ENCODE measurements at places on chromosomes 3 and 15.
A peak's percentile ranks its signal among the peaks of the same experiment; 100 is the strongest.

DNA sequence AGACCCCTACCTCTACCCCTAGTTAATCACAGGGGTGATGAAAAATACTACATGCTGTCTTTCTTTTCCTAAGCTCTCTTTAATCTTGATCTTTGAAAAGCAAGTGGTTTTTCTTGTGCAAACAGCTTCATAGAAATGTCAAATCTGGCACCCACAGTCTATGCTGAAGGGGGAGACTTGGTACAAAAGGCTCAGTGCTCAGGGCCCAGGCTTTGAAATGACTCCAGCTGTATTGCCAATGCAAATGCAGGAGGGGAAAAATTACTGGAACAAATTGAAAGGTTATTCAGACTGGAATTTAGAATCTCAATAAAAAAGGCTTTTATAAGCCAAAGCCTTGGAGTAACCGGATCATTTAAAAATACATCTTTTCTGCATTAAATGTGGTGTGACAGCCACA, 223.9 kb downstream of the LRTM1 start:
- DNase-seq: no peak

GRCh38 chr3:185693985-185694653, 108.0 kb downstream of the SENP2 start:
- DNase-seq: no peak

GRCh38 chr3:106981392-106981791, 395.8 kb upstream of the CCDC54 start:
- no peak for DNase-seq

DNA sequence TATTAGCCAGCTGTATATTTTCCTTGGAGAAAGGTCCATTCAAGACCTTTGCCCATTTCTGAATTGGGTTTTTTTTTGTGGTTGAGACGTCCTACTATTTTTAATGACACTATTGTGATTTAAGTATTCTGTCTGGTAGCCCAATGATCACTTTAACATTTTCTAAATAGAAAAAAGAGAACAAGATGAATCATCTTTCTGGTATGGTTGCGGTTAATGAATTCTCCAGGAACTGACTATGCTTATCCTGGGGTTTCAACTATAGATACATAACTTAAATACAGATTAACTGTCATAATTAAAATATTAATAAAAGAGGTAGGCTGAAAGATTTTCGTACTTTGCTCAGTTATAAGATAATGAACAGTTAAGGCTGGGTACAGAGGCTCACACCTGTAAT, 51.9 kb downstream of the PBRM1 start:
- no peak for DNase-seq

DNA sequence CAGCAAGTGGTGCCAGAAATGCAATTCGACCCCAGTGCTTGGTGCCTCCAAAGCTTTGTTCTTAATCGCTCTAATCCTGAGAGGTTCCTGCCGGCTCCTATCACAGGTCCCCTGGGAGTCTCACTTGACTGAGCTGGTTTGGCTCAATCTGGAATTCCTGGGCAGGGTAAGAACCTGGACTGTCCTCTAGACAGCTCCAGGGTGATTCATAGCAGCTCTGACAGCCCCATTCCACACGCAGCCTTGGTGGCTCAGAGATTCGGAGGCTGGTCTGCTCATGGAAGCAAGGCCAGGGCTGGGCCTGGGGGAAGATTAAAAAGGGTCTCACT, 37.9 kb downstream of the MYO5C start:
- DNase-seq: peak; percentile 0

- no peak for DNase-seq
These were observed 126.1 kb downstream of the TUSC7 start for GRCh38 chr3:116835658-116836057.

DNA sequence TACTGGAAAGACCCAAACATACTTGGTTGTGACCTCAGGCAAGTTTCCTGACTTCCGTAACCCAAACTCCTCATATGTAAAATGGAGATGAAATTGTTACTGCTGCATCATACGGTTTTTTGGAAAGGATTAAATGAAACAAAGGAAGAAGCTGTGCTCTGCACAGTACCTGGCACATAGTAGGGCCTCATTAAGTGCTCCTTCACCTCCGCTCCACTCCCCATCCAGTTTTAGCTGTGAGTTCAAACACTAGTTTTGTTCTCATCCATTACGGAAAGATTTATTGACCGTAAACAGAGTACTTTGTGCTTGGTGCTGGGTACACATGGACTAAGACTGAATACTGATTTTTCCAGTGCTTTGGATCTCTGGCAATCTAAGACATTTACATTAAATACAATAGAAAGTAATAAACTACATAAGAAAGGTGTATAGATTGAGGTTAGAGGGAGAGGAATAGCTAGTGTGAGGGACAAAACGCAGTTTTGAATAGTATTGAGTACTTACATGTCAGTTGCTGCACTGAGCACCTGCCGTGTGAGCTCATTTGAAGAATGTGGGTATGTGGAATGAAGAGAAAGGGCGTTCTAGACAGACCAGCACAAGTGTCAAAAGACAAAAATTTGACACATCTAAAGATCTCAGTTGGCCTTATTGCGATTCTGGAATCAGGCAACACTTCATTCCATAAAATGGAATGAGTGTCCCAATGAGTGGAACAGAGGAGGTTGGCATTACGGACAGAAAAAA, 594 bp upstream of the ICE2 start:
- DNase-seq: no peak

DNA sequence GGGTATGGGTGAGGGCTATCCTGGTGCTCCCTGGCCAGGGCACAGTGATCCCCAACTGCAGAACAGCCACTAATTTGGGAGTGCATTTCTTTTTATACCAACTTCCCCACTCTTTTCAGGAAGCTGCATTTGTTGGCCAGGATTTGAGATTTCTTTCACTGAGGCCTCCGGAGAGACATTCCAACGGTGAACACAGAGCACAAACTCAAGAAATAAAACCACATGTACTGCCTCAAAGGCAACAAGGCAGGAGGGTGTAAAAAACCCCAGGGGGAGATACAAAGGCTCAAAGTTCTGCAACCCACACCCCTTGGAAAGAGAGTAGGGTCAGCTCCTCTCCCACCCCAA, 65.3 kb downstream of the CPN2 start:
- DNase-seq: no peak

DNA sequence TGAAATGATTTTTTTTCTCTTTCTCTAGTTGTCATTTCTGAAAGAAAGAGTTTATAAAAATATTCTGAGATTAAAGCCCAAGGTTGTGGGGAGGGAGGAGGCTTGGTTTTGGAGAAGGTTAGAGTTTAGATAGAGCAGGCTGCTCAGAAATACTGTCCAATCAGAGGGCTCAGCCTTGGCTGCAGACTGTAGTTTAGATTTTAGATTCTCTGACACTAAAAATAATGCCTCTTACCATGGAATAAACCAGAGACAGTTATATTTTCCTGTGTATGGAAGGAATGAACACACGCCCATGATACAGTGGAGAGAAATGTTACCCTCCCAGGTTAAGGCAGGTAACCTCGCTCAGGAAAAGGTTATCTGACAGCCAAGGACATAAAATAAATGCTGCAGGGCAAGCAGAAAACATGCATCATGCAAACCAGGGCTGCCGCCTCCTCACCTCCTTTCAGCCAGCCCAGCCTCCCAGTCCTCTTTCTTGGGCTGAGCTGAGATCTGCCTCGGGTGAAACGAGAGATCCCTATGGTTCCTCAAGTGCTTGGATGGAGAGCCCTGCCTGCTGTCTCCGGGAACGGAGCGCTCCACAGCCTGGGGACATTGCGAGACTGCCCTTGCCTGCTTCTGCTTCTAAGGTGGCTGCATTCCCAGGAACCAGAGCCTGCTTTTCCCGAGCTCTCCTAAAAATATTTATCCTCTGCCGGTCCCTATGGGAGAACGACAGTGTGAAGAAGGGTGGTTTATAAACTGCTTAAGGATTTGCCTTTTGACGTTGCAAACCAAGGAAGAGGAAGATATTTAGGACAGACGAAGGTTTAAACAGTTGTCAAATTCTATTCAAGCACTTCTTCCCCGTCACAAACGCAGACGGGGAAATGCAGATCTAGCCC, 848 bp downstream of the NCEH1 start:
- no peak for DNase-seq

DNA sequence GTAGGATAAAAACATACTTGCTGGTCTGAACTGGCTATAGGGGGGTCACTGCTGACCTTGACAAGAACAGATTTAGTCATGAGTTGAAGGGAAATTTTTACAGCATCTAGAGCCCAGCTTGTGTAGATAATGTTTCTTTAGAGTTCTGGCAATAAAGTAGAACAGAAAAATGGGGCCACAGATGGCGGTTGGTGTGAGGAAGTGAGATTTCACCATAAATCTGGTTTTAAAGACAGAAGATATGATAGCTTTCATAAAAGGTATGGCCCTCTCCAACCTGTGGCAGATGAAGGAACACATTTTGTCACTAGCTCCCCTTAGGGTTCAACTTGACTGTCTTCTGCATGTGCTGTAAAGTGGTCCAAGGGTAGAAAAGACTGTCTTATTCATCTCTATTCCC, 24.3 kb upstream of the IMPDH2 start:
- no peak for DNase-seq

GRCh38 chr3:123739754-123740153, 144.4 kb downstream of the MYLK start:
- DNase-seq: no peak

DNA sequence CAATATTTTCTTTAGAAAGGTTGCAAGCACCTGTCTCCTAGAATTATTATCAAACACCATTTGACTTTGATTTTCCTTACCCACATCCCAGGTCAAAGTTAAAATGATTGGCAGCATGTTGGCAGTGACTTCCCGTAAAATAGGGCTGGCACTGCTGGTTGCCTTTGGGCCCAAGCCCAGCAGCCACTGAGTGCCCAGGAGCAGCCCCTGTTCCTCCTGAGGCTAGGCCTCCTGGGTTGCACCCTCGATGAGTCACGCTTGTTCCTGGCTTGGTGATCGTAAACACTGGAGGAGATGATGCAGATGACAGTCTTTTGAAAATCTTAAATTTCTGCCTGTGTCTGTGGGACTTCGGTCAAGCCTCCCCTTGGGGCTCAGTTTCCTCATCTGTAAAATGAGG, 290.0 kb downstream of the TLE3 start:
- no peak for DNase-seq

- no peak for DNase-seq
These were observed at the start of gene PLSCR5 for GRCh38 chr3:146605106-146605505. Gene PLSCR5, minus strand, starts transcription at chr3:146605346. Its CDS starts 134 bp downstream, at chr3:146605212.

DNA sequence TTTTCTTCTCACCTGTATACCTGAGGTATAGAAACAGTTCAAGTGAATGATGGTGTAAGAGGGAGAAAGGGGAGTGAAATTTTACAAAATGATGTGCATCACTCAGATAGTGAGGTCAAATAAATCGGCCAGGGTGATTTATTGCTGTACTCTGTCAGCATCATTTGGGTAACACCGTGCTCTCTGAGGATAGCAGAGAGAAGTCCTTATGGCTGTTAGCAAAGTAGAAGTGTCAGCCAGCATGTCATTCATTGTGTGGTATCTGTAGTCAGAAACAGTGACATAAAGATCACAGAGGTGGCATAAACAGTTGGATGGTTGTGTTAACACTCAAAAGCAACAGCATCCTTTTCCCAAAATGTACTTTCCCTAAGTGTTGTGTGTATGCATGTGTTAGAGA, 53.4 kb downstream of the PSMD6 start:
- no peak for DNase-seq

GRCh38 chr3:28322464-28322863, 26.1 kb upstream of the ZCWPW2 start:
- no peak for DNase-seq

DNA sequence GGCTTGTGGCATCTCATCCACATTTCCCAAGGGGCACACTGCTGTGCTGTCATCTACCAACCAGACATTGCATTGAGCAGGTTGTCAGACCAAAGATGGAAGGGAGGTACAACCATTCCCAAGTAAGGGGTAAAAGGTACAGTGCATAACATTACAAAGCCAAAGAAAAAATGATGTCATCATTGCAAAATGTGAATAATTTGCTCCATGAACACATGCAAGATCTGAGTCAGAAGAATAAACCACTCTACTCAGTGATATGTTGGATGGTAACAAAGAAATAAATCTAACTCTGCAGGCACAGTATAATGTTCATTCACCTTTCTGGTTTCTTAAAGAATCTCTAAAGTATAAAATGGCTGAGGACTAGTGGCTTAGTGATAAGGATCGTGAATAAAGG, 202.7 kb downstream of the MAGI1 start:
- no peak for DNase-seq

DNA sequence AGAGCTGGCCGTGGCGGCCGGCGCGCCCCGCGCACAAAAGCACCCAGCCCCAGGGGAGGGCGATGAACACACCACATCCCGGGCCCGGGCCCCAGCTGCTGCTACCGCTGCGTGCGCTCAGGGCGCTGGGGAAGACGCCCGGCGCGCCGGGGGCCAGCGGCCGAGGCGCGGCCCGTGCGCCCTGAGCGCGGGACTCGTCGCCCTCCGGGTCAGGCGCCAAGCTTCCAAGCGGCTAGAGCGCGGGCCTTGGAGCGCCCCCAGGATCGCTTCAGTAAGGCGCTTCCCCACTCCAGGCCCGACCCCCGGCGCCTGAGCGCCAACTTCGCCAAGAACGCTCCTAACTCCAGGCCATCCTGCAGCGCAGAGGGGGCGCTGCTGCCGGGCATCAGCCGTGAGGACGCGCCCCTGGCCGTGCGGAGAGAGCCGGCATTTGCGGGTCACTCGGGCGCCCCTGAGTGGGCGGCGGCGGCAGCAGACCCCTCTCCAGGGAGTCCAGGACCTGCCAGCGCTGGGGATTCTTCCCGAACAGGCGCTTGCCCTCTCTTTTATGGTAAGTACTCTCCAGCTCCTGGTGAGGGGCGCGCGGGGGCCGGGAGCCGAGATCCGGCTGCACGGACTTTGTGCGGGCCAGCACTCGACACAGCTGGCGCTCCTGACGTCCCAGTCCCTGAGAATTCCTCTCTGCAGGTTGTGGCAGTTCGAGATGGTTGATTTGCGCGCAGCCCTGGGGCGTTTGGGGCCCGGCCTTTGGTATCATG, 475 bp downstream of the SPSB4 start:
- DNase-seq: no peak

GRCh38 chr3:43497905-43498365, 123.9 kb downstream of the ANO10 start:
- DNase-seq: no peak

DNA sequence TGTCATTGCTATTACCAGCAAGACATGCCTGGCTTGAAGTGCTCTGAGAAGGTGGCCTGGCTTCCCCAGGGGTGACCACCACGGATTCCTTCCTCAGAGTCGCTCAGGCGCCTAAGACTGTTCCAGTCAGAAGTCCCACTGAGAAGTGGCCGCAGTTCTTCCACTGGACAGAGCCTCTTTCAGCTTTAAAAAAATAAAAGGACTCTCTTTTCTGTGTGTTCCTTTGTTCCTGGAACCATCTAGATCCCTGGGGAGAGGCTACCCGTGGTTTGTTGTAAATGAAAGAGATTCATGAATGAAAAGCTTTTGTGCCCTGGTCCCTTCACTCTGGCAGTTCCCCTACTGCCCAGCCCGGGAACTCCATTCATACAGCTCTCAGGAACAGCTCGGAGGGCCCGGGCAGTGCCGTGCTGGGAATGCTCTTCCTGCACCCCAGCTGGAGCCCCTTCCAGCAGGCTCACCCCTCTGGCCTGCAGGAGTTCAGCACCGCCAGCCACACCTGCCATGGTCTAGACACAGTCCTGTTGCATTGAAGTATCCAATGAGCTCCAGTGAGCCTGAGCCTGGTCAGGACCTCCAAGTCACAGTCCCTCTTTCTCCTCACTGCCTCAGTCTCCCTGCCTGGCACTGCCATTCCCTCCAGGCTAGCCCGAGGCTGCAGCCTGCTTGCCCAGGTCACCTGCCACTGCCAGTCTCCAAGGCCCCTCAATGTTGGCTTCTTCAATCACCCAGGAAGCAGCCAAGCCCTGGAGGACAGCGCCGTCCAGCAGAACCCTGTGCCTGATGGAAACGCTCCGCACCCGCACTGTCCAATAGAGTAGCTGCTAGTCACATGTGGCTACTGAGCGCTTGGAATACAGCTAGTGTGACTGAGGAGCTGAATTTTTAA, 75.4 kb downstream of the XXYLT1 start:
- peak; percentile 91 for DNase-seq
